ENCODE measurements at places on chromosomes 6 and 20. TPM values are rescaled to one million over a fixed set of nuclear protein-coding genes. Genes with fewer than 3 reads are reported as not detected.

The BPIFB2 gene
- not detected for polyA plus RNA-seq

The SCRT2 gene
- not detected for polyA plus RNA-seq

The ABHD16B gene
- 4.6 TPM for polyA plus RNA-seq

The BMP7 gene
- polyA plus RNA-seq, result 178 TPM

The PPIL6 gene
- 8.7 TPM for polyA plus RNA-seq

The ZBTB46 gene
- polyA plus RNA-seq, result 24.1 TPM

The PRDM1 gene
- 0.67 TPM for polyA plus RNA-seq

The SLC22A23 gene
- polyA plus RNA-seq, result 15.7 TPM

The ADAM33 gene
- 0.56 TPM for polyA plus RNA-seq

The OLIG3 gene
- not detected for polyA plus RNA-seq

The AKAP12 gene
- polyA plus RNA-seq, result 66.5 TPM

- peak; percentile 93 for DNase-seq
These were observed 102.7 kb downstream of the FIG4 start for GRCh38 chr6:109793792-109794191.

DNA sequence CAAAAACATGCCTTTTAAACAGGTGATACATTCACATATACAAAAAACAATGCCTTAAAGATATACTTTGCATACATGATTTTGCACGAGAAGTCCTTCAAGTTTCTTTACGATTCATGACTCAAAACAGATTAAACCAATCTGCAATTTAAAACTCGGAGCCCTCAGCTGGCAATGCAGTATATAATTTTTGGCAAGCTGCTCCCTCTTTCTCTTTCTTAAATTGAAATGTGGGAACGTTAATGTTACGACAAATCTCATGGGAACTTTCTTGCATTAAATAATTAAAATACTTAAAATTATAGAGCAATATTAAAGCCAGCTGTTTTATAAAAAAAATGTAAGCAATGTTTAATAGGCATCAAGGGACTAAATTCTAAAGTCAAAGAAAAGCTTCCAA, 334.6 kb downstream of the ESR1 start:
- DNase-seq, result no peak

DNA sequence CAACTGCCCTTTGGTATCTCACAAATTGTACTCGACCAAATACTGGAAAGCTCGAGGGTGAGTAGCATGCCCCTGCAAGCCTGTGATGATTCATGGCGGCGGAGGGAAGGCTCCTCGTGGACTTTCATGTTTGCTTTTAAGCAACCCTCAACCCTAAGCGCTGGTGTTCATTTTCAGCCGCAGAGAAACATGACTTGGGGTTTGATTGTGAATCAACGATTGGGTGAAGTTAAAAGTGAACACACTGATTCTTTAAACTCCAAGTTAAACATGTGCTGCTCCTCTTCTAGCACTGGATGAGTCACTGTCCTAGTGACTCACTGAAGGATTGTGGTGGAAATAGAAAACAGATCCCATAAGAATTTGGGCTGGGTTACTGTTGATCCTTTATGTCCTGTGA, 8.3 kb downstream of the CD109 start:
- peak; percentile 84 for DNase-seq

GRCh38 chr6:137227871-137228302, 8.7 kb upstream of the IFNGR1 start:
- DNase-seq, result no peak

DNA sequence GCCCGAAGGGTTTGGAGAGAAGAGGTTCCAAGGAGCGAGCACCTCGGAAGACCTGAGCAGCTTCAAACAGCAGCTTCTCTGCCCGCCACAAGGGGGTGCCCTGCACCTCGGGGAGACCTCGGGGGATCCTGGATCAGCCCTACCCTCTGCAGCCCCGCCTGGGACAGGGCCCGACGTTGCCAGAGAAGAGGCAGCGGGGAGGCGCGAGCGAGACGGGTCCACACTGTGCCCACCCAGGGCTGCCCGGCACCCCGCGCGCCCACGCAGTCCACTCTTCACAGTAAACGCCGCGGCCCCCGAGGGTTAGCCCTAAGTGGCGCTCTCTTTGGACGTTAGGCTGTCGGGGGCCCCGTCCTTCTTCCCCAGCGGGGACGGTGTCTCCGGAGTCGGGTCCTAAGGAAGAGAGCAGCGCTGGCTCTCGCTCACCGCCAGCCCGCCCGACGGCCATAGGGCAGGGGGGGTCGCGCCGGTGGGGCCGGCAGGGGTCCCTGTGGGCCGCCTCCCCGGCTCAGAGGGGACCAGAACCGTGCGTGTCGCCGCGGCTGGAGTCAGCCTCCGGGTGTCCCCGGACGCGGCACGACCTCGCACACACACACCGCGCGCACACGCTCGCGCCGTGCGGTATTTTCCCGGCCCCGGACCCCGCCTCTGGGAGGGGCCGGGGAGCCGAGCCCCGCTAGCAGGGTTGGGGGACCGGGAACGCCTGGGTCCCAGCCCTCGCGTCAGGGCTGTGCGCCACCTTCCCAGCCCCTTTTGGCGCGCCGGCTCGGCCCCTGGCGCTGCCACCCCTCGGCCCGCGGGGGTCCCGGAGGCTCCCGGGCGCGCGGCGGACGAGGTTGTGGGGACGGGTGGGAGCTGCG, 929 bp downstream of the CDH22 start:
- DNase-seq, result peak; percentile 68

DNA sequence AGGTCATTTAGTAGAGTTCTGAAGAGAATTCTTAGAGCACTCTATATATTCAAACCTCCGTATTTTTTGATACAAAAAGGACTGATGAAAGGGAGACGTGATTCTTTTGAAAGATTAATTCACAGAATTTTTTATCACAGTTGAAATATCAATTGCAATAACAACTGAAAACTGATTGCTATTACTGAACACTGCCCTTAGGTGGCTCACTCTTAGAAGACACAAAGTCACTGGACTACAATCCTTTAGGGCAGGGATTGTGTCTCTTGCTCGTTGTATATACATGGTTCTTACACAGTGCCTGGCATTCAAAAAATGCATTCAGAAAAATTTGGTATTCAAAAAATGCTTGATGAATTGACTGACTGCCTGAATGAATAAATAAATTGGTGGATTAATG, 17.1 kb upstream of the CALHM6 start:
- DNase-seq, result peak; percentile 14

DNA sequence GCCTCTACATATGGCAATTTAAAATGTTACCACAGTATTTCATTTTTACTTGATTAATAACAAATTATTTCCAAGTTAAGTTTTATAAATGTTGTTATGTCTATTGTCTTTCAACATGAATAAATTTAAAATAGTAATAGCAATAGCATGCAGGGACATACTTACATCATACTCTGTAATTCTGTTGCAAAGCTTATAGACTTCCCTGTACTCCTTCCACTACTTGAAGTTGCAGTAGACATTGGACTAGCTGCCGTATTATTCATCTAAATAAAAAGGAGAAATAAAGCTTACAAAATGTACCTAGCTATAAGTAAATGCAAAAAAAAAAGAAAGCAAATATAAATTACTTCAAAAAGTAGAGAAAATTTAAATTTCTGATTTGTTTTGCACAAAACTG, 12.7 kb downstream of the SUPT3H start:
- no peak for DNase-seq

- peak; percentile 26 for DNase-seq
These were observed 6.1 kb upstream of the DOK5 start for GRCh38 chr20:54469293-54469692.

GRCh38 chr6:119484598-119484997, 135.0 kb upstream of the MAN1A1 start:
- peak; percentile 42 for DNase-seq

- peak; percentile 84 for DNase-seq
These were observed 1.8 kb upstream of the HLA-DQB1 start for GRCh38 chr6:32668226-32668747.

GRCh38 chr20:63059684-63060056, 52.9 kb upstream of the BHLHE23 start:
- DNase-seq, result no peak

- peak; percentile 92 for DNase-seq
These were observed at the start of gene SLC2A4RG for GRCh38 chr20:63739130-63740069. SLC2A4RG (plus strand) TSS chr20:63739776; CDS start chr20:63739913, 137 bp downstream.

DNA sequence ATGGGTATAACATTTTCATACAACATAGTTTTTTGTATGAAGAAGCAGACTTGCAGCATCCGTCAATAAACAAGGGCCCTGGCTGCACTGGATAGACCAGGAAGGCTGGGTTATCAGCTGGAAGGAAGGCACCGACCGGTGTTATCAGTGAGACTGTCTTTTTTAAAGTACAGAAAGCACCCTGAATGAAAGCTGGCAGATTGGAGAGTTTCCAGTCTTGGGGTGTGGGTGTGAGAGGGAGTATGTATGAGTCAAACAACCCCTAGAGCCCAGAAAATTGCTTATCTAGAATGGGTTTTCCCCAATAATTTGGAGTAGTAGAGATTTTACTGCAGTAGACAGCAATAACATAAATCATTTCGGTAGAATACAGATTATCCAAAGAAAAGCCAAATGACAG, 42.4 kb downstream of the TXLNB start:
- DNase-seq, result no peak

DNA sequence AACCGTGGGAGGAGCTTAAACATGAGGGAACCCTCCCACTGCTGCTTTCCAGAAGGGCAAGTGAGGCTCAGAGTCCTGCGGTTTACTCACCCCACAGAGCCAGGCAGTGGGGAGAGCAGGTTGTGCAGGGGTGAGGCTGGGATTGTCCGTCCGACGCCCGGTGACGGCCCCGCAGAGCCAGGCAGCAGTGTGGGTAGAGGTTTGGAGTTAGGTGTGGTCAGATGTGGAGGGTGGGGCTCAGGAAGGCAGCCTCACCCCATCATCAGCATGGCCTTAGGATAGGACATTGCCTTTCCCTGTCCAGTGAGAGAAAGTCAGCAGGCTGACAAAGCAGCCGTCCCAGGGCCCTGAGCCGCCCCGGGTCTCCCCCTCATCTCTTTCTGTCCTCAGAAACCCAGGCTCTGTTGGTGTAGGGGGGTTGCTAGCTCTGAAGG, 234.6 kb downstream of the DLL1 start:
- DNase-seq, result no peak

- DNase-seq, result no peak
These were observed 722 bp upstream of the TMEM14B start for GRCh38 chr6:10746915-10747250.

DNA sequence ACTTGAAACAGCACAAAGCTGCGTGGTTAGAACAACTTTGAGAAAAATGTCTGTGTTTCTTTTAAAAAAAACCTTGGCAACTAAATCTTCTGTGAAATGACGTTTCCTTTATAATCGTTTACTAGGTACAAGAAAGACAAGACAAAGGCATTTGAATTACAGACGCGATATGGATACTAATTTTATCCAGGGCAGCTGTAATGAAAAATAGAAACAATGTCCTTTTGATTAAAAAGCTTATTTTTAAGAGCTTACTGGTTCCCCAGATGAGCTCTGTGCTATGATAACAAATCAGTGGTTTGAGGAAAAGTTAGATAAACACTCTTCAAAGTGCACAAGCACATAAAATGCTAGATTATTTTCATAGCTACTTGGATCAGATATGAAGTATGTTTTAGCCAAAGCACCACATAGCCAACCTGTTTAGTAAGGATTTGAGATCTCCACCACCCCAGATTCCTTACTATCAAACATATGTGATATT, 1.6 kb upstream of the SYNCRIP start:
- no peak for DNase-seq

GRCh38 chr6:147942363-147942762, 400.3 kb upstream of the SASH1 start:
- DNase-seq, result no peak

- DNase-seq, result no peak
These were observed 58.0 kb upstream of the CD2AP start for GRCh38 chr6:47419621-47420020.

- DNase-seq, result no peak
These were observed 477.3 kb downstream of the PREX1 start for GRCh38 chr20:48350313-48350988.

DNA sequence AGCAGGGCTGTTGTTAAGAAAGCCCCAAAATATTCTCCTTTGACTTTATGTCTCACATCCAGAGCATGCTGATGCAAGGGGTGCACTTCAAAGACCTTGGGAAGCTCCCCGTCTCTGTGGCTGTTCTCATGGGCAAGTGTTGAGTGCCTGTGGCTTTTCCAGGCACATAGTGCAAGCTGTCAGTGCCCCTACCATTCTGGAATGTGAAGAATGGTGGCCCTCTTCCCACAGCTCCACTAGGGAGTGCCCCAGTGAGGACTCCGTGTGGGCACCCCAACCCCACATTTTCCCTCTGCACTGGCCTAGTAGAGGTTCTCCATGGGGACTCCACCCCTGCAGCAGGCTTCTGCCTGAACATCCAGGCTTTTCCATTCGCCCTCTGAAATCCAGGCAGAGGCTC, 673.7 kb downstream of the HTR1B start:
- DNase-seq, result no peak

DNA sequence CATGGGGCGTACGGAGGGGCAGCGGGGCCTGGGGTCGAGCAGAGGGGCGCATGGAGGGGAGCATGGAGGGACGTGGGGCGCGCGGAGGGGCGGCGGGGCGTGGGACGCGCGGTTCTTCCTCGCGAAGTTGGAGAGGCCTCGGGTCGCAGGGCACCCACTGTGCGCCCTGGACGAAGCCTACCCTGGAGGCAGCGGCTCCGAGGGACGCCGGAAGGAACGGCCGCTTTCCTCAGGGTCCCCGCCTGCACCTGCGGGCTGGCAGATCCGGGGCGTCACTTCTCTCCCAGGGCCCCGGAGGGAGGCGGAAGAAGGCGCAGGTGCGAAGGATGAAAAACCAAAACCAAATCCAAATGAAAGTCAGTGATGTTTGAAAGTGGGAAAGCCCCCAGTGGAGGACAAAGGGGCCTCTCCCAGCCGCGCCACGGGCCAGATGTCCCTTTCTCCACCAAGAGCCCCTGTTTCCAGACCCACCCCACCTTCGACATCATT, 142.1 kb upstream of the PDE10A start:
- DNase-seq, result no peak

DNA sequence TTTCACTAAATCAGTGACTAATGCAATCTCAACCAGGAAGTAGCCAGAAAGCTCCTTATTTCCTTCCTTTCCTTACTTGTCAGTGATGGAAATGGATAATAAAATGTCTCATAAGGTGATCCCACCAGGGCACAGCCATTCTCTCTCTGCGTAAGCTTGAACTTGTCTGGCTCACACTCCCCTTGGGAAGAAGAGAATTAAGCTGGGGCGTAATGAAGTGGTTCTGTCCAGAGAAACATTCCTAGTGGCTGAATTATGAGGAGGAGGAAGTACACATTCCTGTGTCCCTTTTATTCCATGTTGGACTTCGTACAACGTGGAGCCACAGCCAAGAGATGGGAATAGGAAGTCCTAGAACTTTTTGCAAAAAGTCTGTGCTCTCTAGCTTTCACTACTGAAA, 93.7 kb downstream of the MTHFD1L start:
- peak; percentile 18 for DNase-seq

DNA sequence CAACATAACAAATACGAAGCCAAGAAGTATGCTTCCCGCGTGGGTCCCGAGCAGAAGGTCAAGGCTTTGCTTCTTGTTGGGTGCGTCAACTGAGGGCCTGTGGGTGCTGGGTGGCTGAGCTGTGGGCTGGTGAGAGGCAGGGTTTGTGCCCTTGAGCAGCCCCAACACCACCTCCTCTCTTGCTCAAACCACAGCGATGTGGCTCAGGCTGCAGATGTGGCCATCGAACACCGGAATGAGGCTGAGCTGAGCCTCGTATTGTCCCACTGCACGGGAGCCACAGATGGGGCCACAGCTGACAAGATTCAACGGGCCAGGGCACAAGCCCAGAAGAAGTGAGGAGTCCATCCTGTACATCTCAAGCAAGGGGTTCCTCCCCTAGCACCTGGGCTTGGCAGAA, 7.0 kb upstream of the PTPRA start:
- DNase-seq, result no peak
